Mucosa of gallbladder (tissue), 1 donor: ENCODE measurements at places on chromosomes 1 and 21.

- no peak for DNase-seq
Observed at GRCh38 chr1:162982364-162982763, 86.8 kb upstream of the RGS4 start.

DNA sequence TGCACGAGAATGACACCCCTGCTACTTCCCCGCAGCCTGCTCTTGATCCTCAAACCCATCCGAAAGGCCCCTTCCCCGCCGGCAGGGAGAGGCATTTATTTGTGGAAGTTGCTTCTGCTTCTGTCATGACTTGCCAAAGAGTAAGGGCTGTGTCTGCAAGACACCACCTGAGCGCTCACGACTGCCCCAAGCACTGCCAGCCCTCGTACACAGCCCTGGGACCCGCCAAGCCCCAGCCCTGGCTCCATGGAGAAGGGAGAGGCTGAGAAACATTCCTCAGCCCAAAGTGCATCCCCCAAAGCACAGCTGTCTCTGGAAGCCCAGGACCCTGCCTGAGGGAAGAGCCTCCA, 6.3 kb upstream of the TPRG1L start:
- no peak for DNase-seq

DNA sequence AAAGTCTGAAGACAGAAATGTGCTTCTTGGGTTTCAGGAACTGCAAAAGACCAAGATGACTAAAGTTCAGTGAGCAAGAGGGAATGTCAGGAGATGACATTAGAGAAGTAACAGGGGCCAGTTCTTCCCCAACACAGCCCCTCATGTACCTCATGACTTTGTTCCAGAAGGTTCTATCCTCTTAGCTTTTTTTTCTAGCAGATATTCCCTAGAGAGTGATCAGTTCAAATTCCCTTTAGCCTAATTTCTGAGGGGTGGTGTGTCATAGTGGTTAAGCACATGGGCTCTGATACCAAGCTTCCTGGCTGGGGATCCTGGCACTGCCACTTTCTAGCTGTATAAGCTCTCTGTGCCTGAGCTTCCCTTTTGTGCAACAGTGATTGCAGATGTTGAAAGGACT, 108.0 kb downstream of the LBR start:
- DNase-seq = no peak

DNA sequence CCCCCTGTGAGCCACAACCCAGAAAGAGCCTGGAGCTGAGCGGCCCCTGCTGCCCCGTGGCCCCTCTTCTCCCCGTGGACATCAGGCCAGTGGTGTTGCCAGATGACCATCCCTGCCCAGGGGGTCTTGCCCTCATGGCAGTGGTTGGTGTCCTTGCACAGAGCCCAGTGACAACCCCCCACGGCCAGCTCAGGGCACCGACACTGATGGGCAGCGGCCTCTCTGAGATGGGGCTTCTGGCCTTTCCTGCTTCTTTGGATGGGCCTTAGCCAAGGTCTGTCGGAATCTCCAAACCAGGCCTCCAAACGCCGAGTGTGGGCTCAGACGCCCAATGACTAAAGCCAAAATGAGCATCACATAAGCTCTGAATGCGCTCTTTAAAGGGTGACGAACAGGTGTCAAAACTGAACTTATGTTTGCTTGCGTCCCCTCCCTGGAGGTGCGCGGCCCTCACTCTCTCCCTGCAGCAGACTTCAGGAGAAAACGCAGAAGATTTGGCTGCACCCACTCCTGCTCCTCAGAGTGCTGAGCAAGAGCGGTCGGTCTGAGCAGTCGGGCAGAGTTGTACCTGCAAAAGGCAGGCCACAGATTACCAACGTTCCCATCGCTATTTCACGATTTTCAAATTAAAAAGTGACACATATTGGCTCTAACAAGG, 41.9 kb downstream of the UBE2G2 start:
- no peak for DNase-seq

- DNase-seq = no peak
Observed at GRCh38 chr1:107990606-107991005, 25.6 kb upstream of the VAV3 start.

DNA sequence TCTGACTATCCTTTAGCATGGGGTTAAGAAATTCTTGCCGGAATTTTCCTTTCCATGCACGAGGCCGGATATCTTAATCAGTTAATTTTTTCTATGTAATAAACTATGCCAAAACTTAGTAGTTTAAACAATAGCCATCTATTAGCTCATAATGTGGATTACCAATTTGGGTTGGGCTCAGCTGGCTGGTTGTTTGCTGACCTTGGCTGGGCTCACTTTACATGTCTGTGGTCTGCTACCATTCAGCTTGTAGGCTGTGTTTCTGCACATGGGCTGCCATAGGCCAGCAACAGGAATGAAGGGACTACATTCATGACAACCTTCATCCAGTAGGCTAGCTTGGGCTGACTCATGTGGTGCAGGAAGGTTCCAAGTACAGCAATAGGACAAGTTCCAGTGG, 56.0 kb upstream of the NTPCR start:
- no peak for DNase-seq

DNA sequence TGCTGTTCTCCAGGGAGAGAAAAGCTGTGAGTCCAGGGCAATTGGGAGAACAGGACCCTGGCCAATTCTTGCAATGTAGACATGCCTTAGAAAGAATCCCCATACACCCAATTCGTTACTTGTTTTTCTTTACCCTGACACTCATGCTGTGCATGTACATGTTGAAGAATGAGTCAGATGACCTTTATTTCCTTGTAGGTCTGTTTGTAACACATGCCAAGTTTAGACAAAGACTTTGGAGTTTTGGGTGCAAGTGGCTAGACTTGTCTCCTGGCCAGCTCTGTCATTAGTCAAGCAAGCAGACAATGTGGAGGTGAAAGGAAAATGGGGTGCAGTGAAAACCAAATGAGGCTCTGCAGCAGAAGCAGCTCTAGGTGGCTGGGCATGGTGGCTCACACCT, 38.1 kb downstream of the GNPAT start:
- no peak for DNase-seq
